RCC 7860 (cell line): ENCODE measurements at places on chromosomes 6 and 20.

DNA sequence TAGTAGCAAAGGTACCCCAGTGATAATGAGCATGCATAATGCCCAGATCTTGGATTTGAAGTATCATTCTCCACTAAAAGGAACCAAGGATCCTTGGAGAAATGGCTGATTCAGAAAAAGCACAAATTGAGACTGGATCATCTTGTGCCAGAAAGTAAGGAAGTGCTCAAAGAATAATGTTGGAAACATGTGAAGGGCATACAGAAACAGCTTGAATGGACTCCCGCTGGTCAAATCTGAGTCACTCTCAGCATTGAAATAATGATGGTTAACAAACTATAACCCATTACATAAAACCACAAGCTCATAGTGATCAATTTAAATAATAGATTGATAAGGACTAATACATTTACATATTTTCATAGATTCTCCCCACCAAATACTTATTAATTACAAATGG is 3.6 kb upstream of the OSTM1 start:
- no peak for DNase-seq

DNA sequence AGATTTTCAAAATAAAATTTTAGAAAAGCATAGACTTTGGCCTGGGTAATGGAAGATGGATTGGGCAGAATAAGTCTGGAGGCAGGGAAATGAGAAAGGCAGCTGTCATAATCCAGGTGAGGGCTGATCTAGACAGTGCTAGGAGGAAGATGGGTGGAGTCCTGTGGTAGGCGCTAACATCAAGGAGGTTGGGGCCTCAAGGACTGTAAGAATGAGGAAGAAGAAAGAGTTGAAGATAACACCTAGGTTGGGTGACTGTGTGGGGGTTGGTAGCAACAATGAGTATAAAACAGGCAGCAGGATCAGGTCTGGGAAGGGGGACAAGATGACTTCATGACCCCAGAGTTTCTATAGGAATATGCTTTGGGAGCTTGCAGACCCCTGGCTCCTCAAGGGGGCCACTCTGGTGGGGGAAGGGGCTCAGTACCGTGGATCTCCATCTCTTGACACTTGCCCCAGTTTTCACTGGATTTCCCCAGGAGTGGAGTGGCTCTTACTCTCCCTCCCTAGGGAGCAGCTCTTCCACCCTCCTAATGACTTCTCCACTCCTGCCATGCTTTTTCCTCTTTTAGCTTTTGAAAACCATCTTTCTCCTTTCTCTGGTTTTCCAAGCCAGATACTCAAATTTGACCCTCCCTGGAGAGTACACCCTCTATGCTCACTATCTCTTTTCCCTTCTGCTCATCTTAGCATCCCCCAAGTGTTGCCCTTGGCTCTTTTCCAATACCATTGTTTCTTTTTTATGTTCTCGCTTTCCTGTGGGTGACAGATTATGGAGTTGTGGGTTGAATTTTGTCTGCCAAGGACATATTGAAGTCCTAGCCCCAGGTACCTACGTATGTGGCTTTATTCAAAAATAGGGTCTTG is 14.8 kb downstream of the TRIM31 start:
- DNase-seq: no peak

DNA sequence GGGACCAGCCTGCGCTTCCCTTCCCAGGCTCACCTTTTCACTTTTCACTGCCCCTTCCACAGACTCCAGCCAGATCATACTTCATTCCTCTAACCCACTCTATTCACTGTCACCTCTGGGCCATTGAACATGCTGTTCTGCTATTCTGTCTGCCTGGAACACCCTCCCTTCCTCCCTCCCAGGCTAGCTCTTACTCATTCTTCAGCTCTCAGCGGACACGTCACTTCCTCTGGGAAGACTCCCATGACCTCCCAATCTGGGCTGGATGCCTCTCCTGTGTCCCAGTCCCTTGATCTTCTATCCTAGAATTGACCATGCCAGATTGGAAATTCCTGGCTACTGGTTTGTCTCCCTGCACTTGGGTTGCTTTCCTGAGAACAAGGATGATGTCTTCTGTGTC is 5.0 kb downstream of the SLC12A5 start:
- no peak for DNase-seq

DNA sequence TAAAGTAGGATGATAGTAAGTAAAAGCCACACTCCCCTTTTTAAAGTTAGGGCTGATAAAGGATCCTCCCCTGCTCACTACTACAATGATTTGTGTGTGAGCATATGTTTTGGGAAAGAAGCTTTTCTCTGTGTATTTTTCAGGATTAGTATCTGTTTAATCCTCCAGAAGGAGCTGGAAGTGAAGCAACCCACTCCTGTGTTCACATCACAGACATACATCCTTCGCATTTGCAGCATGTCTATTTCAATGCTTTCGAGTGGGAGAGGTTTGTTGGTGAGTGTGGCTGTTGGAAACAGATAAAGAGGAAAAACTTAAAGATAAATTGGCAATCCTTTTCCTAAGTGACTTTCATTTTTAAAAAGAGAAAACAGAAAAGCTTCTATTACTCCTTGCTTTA is 31.6 kb upstream of the RGS17 start:
- no peak for DNase-seq

GRCh38 chr6:24738741-24739140 is 19.8 kb upstream of the C6orf62 start:
- no peak for DNase-seq

- DNase-seq: peak; percentile 63
Observed at GRCh38 chr6:125102891-125103290, 50.7 kb upstream of the TPD52L1 start.
